Hematopoietic multipotent progenitor cell treated with erythropoietin and hydrocortisone succinate and interleukin-3 and kit ligand, for 17 days (in vitro differentiated cells): ENCODE measurements at places on chromosomes 7 and 10.
A peak's percentile ranks its signal among the peaks of the same experiment; 100 is the strongest.

DNA sequence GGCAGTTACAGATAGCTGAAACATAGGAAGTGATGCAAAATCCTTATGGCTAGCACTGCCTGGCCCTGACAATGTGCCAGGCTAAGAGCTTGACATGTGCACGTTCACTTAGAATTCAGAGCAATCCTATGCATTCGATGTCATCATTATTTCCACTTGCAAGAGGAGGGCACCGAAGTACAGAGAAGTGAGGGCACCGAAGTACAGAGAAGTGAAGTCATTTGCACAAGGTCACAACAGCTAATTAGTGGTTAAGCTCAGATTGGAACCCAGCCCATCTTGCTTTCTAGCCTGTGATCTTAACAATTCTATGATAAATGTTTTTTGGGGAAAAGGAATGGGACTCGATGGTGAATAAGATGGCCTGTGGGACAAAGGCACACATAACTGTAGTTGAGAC, 73.4 kb downstream of the ARHGAP22 start:
- DNase-seq: no peak

GRCh38 chr7:64871761-64872160, 31.3 kb upstream of the ZNF273 start:
- DNase-seq: no peak

GRCh38 chr10:49664006-49664841, 15.2 kb upstream of the C10orf53 start:
- DNase-seq: no peak

- no peak for DNase-seq
Measured at GRCh38 chr7:1914321-1914720, 244.2 kb downstream of the ELFN1 start.

- no peak for DNase-seq
Measured at GRCh38 chr10:131473645-131474044, 162.1 kb upstream of the TCERG1L start.

- DNase-seq: no peak
Measured at GRCh38 chr10:18233775-18234174, 93.6 kb downstream of the CACNB2 start.

DNA sequence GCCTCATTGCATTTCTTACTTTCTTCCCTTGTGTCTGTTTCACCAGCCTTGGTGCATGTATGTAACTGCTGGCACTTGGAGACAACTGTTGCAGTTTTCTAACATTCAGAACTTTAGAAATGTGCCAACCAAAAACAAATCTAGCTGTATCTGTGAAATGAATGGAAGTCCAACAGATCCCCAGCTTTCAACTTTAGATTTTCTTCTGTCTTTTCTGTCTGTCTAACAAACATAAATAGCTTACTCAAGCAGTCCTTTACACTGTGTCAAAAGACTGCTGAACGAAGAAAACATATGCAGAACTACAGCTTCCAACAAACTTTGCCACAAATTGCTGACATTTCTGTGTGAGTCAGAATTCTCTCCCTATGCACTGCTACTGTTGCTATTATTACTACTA, 30.9 kb downstream of the SORCS1 start:
- DNase-seq: no peak

DNA sequence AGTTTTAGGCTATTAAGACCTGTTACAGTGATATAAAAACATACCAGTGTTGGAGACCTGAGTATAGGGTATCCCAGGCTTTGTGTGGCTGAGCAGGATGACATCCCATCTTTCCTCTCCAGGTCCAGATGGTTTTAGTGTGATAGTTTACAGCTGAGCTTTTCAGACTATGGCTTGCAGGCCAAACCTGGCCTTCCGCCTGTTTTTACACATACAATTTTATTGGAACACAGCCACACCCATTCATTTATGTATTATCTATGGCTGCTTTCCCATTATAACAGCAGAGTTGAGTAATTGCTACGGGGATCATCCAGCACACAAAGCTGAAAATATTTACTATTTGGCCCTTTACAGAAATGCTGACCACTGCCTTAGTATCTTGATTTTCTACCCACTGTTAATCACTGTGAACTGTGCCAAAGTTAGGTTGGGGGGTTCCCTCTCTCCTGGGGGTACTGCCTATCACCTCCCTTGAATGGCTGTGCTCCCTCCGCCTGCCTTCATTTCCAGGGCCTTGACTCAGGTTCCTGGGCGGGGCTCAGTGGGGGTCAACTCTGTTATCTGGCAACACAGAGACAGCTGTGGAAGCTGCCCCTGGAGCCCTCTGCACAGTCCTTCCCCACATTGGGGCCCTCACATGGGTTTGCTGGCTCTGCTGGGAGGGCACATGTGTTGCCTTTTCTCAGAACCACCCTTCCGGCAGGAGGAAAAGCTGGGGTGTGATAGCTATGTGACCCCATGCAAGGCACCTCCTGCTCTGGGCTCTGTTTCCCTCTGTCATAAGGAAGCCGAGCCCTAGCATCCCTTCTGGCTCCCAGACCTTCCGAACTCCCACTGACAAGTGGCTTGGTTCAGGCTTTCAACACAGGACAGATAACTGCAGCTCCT, 40.3 kb upstream of the SH2D4B start:
- peak; percentile 71 for DNase-seq

DNA sequence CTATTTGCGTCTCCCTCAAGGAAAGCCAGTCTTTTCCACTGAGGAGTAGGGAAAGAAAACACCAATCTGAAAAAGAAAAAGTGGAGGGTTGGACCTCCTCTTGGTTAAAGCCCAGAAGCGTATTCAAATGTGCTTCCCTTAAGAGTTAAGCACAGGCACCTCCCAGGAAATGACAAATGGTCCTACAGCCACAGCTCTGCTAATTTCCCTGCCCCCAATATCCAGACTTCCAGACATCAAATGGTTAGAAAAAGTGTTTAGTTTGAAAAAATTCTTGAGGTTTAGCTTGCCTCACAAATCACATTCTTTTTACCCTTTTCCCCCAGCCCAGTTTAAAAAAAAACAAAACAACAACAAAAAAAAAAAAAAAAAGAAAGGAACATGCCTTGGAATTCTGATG, 19.0 kb upstream of the COL1A2 start:
- DNase-seq: no peak

- DNase-seq: no peak
Measured at GRCh38 chr7:117296066-117296465, 26.8 kb downstream of the WNT2 start.

DNA sequence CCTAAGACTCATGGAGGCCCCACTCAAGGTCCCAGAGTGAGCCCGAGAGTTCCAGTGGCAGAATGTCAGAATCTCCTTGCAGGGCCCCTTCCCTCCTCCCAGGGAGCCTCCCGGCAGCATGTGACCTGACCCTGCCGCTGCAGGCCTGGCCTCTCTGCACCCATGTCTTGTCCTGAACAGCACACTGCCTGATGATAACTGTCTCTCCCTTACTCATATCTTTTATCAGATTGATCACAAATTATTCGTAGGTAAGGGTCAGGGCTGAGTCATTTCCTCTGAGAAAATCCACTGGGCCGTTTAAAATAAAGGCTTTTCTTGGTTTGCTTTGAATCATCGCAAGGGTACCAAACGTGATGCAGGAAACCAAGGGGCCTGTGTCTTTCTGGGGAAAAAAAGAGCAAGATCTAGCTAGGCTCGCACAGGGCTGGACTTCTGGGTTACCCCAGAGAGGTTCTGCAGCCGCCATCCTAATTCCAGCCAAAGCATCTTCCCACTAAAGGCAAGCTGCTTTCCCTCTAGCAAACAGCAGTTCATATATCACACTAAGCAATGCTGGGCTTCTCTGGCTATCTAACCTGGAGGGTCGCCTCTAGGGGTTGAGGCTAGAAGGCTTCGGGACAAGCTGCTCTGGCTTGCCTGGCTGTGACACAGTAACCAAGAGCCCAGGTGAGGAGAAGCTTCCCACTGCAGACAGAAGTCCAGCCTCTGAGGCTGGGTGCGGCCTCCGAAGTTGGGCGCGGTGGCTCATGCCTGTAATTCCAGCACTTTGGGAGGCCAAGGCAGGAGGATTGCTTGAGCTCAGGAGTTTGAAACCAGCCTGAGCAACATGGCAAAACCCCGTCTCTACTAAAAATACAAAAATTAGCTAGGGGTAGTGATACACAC, 104.9 kb downstream of the SPDYE5 start:
- DNase-seq: no peak

- DNase-seq: no peak
Measured at GRCh38 chr10:58322072-58322834, 12.6 kb upstream of the UBE2D1 start.

GRCh38 chr10:12353399-12354242, 4.3 kb downstream of the CAMK1D start:
- DNase-seq: no peak

DNA sequence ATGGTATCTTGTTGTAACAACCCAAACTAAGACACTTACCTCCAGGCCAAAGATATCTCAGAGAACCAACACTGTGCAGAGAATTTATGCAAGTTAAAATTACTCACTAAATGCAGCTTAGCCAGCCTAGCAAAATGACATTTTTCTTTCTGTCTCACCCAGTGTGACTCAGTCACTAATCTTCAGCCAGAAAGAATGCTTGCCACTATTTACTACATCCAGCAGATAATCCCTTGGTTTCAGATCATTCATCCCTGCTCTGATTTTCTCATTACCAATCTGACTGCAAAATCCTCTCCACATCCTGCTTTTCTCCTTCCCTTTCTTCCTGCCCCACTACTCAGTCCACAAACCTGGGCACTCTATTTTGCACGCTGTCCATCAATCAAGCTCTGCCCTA, 93.5 kb upstream of the NEBL start:
- no peak for DNase-seq

DNA sequence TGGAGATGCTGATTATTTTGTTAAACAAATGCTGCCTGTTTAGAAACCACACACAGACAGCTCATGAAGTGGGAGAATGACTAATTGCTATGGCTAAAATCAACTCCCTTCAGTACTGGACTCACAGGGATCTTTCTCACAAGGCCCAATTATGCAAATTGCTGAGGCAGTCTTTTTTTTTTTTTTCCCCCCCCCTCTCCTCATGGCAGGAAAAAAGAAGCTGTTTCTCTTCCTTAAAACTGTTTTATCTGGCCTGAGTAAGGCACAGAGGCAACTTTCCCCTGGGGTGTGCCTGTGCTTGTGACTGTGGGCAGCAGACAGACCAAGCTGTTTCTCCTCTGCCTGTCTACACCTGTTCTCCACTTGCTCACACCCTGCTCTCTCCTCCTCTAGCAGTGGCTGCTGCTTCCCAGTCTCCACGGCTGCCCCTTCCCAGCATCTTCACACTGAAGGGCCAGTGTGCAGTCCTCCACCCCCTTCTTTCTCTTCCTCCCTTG, 65.4 kb upstream of the STEAP1B start:
- DNase-seq: no peak

- no peak for DNase-seq
Measured at GRCh38 chr10:125016123-125016522, 74.2 kb downstream of the ZRANB1 start.

DNA sequence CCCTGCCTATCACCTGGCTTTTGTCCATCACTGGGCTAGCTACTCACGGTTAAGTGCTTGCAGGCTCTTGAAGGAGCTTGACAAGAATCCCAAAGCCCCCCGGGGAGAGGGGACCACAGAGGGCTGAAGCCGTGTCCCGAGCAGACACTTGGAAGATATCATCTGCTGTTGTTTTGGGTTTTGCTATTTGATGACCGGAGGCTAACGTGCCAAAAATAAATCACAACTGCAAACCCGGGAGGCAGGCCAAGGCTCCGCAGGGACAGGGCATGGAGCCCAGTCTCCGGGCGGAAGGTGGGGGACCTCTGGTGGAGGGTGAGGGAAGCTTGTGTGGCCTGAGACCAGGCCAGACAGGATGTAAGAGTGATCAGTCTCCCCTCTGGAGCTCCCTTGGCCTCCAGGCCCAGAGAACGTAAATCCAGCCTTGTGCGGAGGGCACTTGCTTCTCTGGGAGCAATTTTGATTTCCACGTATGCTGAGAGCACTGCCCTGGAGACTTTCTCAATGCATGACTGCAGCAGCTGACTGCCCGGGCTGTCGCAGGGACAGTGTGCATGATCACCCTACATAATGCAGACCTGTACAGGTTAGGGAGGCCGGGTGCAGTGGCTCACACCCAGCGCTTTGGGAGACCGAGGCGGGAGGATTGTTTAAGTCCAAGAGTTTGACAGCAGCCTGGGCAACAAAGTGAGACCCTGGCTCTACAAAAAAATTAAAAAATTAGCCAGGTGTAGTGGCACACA, at the start of gene PHKG1:
TSS of gene PHKG1 (minus strand) at position 164 of the 743 bp plus-strand sequence. CDS start 4,011 bp downstream, outside the sequence.
- no peak for DNase-seq

DNA sequence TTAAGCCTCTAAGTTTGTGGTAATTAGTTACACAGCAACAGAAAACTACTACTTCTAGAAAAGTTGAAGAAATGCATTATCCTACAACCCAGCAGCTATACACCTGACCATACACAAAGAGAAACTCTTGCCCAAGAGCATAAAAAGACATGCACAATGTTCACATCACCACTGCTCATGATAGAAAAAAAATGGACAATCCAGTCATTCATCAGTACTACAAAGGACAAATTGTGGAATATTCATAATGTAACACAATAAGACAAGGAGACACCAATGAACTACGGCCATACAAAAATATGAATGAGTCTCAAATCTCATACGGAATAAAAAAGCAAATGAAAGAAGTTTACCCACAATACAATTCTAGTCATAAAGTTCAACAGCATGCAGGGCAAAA, 87.4 kb downstream of the ZFAND4 start:
- DNase-seq: no peak

DNA sequence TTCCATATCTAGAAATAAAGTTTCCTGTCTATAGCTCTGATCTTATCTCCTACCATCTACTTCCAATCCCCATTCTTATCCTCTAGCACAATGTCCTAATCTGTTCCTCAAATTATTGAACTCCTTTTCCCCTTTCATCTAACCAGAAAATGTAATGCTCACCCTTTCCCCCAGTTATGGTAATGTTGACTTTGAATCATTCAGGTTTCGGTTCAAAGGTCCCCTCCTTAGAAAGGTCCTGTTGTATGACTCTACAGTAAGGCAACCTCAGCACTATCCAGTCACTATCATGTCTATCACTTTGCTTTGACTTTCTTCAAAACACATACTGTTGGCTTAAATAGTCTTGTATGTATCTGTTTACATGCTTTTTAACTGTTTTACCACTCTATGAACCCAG, 264.2 kb upstream of the PCDH15 start:
- no peak for DNase-seq

GRCh38 chr7:105532709-105533460, 884 bp downstream of the RINT1 start:
- DNase-seq: no peak

GRCh38 chr7:6167004-6167551, 105.3 kb downstream of the CYTH3 start:
- DNase-seq: no peak
